ENCODE measurements at places on chromosomes 3 and 15.

- no peak for DNase-seq
These were observed 87.7 kb downstream of the NEO1 start for GRCh38 chr15:73139744-73140553.

- no peak for DNase-seq
These were observed 75.8 kb downstream of the CPN2 start for GRCh38 chr3:194275291-194275690.

GRCh38 chr3:1910322-1910721, 188.3 kb upstream of the CNTN4 start:
- no peak for DNase-seq

- DNase-seq = no peak
These were observed 21.4 kb upstream of the CHST2 start for GRCh38 chr3:143098032-143098764.

DNA sequence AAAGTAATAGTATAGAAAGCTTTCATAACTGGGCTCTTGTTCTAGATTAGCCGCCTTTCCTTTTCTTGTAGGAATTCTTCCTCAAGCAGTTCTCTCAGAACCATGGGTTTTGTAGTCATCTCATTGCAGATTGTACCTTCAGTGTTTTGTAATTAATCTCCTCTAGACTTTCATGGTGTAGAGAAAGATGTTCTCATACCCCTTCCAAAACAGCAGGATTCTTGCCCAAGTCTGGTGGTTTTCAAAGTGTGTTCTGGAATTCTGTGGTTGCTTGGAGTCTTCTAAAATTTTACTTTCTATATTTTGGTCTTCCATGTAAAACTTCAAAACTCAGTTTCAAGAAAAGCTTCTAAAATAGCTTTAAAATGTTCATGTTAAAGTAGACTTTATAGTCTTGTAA, 293.8 kb downstream of the PTPRG start:
- no peak for DNase-seq

GRCh38 chr3:73801444-73801843, 176.7 kb upstream of the PDZRN3 start:
- no peak for DNase-seq

DNA sequence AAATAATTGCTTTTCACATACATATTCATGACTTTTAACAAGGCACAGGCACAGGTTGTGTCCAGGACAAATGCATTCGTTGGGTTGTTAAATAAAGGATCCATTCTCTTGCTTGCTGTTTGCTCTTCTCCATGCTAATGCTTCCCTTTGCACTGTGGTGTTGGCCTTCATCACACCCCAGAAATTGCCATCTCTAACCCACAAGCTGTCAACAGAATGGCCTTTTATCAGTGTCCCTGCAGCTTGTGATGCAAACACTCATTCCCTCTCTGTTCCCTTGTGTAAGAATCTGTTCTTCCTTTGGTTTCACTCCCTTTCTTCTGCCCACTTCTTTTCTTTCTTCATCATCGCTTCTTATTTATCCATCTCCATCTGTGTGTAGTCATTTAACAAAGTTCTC, 72.2 kb downstream of the SLC7A14 start:
- no peak for DNase-seq

DNA sequence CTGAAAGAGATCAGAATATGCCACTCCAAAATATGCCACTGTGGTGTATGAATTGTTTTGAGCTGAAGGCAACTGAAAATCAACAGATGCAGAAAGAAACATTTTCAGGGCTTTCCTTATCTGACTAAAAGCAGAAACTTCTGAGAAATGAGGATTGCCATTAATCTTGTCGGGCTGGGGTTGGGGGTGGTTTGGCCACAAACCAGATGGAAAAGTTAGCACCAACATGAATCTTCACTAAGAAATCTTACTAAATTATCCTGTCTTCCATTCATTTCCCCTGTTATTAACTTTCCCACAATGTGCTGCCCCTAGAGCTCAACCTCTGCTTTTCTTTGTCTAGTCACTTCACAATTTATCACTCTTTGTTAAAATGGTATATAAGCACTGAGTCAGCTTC, 229.9 kb upstream of the GADL1 start:
- no peak for DNase-seq

DNA sequence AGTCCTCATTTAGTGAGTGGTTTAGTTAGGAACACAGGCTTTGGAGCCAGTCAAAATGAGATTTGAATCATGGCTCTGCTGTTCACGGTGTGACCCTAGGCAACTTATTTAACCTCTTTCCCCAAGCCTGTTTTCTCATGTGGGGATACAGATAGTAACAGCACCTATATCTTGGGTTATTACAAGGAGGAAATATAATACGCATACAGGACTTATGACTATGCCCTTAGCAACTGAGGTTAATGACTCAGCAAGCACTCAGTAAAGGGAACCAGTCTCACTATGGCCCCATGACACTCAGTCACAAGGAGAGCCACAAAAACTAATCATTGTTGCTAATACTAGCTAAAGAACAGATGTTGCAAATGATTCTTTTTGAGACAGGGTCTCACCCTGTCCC, 45.9 kb downstream of the SUMF1 start:
- DNase-seq = no peak
